HFFc6 (cell line): ENCODE measurements at places on chromosomes 3 and 15.

DNA sequence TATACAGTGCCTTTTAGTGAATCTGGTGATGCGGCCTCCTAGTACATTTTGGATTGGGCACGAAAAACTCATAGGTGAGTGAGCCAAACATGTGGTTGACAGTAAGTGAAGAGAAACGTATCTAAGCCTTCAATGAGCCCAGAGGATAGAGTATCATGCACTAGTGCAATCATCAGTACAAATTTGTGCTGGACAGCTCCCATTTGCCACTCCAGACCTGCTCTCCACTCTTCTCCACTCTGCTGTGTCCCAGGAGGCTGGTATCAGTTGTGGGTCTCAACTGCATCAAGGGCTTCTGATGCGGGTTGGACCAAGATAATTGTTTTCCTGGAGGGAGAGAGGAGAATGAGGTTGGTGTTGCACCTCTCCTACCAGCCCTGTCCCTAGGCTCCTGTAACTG lies 9.1 kb upstream of the RASGRF1 start:
- no peak for DNase-seq

- no peak for DNase-seq
These were observed 237.9 kb downstream of the SNRPN start for GRCh38 chr15:25192651-25193050.

GRCh38 chr15:73244333-73244732 lies 124.4 kb downstream of the HCN4 start:
- no peak for DNase-seq

DNA sequence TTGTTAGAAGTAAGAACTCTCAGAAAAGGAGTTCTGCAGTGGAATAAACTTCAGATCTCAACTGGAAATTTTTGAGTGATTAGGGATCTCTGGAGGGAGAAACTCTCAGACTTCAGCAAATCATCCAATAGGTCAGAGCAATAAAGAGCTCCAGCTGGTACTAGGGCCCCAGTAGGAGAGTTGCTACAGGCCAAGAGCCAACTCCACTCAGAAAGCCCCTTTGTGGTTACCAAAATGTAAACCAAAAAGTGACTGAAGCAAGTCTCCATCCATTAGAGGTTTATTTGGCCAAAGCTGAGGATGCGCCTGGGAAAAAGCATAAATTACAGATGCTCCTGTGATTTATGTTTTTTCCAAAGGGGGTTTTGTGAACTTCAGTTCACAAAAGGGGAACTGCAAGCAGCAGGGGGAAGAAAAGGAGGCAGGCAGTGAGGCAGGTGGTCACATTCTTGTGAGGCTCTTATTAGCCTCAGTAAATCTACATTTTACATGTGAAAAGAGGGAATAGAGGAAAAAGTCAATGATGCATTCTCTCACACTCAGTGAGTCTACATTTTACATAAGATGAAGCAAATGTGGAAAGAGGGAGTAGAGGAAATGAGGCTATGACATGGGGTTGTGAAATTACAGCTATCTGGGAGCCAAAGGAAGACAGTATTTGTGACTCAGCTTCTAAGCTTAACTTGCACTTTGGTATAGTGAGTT lies 92.4 kb upstream of the DAZL start:
- DNase-seq: no peak

DNA sequence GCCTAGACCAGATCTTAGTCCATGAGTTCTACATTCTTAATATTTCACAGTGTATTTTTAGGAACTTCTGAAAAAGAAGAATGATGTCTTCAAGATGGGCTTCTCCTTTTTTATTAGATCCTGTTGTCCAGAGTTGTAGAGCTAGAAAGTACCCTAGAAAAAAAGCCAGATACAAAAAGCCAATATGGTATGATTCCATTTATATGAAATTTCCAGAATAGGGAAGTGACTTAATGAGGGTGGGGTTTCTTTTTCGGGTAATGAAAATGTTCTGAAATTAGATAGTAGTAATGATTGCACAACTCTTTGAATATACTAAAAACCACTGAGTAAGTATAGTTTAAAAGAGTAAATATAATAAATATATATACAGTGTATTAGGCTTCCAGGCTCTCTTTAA lies 116.9 kb downstream of the NFKBIZ start:
- no peak for DNase-seq

- peak; percentile 45 for DNase-seq
These were observed 91.6 kb upstream of the LIPC start for GRCh38 chr15:58340176-58340575.

DNA sequence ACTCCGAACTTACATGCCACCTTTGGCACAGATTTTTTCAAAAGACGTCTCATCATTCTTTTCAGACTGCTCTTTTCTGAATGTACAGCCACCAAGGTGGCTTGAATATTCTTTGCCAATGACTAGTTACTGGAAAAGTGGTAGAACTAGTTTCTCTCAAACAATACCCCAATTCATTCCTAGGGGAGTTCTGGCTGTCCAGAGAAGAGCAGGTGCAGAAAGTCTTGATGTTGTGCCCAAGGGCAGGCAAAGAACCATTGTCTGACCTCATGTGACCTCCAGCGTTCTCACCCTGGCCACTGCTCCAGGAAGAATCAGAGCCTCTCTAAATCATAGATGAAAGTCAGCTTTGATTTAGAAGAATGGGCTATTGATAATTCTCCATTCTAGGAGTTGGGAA lies 5.5 kb downstream of the LMOD3 start:
- DNase-seq: no peak

DNA sequence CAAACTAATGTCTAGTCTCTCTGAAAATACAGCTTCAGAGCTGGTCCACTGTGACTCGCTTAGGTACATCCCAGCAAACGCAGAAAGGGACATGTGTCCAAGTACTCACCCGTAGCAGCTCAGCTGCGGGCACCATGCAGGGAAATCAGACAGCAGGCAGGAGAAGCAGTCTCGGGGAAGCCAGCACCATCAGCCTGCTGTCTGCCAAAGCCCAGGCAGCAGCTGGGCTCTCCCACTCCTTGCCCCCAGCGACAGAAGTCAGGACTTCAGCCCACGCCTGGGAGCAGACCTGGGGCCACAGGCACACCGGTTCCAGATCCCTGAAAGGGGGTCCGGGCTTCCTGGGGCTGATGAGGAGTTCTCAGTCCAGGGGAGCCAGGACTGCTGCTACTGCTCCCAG lies 34.9 kb downstream of the SEMA5B start:
- DNase-seq: no peak

DNA sequence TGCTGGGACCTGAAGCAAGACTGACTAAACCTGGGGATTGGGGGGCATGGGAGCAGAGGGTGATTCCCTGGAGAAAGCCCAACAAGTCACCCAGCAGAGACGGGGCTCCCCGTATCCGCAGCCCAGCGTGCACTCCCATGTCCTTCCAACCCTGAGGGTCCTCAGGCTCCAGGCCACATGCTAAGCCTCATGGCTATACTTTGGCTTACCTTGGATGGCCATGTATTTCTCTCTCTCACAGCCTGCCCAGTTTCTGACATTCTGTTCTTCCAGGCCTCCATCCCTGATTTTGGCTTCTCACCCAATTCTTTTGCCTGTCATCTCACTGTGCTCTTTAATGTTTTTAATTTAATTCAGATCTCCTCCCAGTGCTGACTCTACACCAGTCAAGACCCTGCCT lies 126.8 kb upstream of the CTDSPL start:
- DNase-seq: no peak

GRCh38 chr15:79933231-79933630 lies 36.4 kb upstream of the MTHFS start:
- no peak for DNase-seq

- no peak for DNase-seq
These were observed 9.8 kb upstream of the BMF start for GRCh38 chr15:40118473-40118872.

DNA sequence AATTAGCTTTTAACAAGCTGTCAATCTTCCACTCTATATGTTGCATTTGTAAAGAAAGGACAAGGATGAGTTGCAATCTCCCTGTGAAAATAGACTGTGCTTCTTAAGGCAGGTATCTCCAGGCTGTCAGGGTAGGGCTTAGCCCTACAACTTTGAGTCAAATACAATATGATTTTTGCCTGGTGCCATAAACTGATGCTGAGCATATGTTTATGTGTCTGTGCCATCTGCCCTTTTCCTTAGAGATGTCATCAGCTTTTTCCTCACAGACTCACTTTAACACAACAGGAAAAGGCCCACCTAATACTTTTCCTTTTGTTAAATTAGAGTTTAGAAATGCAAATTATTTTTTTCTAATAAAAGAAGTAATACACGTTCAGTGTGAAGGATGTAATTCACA lies 548.3 kb downstream of the NLGN1 start:
- DNase-seq: no peak

DNA sequence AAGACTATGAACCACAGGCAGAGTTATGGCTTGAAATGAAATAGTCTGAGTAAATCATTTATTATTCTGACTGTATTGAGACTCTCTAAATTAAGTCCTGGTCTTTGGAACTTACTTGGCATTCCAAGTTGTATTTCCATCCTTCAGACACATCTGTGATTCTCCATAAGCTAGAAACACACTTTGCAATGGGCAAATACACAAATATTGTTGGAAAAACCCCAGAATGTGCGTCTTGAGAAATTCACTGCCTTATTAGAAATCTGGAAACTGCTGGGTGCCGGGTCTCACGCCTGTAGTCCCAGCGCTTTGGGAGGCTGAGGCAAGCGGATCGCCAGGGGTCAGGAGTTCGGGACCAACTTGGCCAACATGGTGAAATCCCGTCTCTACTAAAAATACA lies 87.8 kb downstream of the WWTR1 start:
- DNase-seq: no peak

DNA sequence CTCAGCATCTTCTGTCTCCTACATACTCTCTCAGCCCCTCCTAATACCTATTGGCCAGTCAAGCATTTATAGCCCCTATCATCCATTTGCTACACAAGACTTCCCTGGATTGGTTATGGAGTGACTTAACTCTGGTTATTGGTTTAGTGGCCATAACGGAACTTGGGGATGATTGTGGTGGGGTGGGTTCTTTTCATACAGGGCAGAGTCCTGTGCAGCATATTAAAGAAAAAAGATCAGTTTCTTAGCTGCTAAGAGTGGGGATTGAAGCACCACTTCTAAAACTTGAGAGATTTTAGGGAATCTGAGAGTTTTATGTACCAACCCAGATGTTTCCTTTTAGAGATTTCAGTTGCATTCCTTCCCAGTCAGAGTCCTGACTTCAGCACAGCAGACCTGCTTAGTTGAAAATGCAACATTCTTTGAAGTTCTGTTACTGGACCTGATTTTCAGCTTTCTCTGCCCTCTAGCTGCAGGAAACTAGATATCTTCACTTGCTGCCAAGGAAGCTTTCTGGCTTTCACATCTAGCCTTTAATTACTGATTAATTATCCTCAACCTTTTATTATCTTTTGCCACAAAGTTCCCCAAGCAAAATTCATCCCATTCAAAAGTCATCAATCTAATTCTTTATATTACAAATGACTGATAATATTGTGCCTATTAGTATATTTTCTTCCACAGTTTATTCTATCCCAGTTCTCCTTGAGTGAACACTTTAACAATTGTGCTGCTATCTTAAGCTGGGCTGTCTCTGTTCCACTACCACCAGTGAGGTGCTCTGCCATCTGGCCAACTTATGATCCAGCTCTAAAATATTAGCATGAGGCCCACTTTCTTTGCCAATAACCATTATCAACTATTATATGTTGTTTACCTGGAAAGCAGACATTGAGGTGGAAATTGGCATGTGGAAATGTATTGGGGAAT lies 906.0 kb upstream of the ALCAM start:
- DNase-seq: peak; percentile 46

GRCh38 chr15:31040611-31041010 lies 49.2 kb upstream of the MTMR10 start:
- no peak for DNase-seq

DNA sequence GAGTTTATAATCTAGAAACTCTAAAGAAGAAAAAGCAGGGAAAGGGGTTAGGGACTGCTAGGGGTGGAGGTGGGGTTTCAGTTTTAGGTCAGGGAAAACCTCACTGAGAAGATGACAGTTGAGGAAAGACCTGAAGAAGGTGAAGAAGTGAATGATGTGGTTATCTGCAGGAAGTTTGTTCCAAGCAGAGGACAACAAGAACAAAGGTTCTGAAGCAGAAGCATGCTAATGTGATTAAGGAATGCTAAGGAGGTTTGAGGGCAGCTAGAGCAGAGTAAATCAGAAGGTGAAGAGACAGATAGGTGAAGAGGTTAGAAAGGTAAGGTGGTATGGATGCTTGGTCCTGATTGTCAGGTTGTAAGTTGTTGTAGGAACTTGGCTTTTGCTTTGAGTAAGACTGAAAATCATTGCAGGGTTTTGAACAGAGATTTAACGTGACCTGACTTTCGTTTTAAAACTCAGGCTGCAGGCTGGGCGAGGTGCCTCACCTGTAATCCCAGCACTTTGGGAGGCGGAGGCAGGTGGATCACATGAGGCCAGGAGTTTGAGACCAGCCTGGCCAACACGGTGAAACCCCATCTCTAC lies 8.6 kb downstream of the OXSR1 start:
- no peak for DNase-seq

DNA sequence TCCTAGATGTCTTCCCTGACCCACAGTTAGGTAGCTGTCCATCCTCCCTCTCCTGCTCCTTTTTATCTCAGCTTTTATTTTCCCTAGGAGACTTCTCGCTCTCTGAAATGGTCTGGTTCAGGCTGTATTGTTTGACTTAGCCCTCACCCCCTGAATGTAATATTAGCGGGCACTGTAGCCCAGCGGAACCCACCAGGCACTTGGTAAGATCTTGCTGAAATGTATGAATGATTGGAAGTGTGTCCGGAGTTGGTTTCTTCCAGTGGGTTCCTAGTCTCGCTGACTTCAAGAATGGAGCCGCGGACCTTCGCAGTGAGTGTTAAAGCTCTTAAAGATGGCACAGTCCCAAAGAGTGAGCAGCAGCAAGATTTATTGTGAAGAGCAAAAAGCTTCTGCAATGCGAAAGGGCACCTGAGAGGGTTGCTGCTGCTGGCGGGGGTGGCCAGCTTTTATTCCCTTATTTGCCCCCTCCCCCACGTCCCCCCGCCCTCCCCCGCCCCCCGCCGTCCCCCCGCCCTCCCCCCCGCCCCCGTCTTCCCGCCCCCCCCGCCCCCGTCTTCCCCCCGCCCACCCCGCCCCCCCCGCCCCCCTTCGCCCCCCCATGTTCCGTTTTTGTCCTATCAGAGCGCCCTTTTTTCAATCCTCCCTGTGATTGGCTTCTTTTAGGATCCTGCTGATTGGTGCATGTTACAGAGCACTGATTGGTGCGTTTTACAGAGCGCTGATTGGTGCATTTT lies 694 bp upstream of the EEFSEC start:
- peak; percentile 78 for DNase-seq

DNA sequence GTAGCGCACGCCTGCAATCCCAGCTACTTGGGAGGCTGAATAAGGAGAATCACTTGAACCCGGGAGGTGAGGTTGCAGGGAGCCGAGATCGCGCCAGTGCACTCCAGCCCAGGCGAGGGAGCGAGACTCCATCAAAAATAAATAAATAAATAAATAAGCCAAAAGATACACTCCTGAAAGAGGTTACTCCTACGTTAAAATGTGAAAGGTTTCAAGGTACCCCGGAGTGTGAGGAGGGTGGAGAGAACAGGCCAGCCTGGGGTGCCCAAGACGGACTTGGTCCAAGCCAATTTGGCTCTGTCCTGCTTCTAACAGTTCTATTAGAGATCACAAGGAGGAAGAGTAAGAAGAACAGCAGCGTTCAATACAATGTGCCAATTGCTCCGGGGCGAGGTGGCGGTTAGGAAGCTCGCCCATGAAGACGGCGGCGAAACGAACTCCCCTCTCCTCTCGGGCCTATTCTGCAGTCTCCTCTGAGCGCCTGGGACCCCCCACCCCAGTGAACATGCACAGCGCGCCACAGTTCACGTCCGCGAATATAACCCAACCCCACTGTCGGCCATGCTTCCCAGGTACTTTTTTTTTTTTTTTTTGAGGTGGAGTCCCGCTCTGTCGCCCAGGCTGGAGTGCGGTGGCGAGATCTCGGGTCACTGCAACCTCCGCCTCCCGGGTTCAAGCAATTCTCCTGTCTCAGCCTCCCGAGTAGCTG lies 942 bp downstream of the ELP6 start:
- no peak for DNase-seq

- peak; percentile 55 for DNase-seq
These were observed 52.9 kb upstream of the SEC13 start for GRCh38 chr3:10373686-10374261.
